ENCODE measurements at places on chromosomes 11 and 22.

DNA sequence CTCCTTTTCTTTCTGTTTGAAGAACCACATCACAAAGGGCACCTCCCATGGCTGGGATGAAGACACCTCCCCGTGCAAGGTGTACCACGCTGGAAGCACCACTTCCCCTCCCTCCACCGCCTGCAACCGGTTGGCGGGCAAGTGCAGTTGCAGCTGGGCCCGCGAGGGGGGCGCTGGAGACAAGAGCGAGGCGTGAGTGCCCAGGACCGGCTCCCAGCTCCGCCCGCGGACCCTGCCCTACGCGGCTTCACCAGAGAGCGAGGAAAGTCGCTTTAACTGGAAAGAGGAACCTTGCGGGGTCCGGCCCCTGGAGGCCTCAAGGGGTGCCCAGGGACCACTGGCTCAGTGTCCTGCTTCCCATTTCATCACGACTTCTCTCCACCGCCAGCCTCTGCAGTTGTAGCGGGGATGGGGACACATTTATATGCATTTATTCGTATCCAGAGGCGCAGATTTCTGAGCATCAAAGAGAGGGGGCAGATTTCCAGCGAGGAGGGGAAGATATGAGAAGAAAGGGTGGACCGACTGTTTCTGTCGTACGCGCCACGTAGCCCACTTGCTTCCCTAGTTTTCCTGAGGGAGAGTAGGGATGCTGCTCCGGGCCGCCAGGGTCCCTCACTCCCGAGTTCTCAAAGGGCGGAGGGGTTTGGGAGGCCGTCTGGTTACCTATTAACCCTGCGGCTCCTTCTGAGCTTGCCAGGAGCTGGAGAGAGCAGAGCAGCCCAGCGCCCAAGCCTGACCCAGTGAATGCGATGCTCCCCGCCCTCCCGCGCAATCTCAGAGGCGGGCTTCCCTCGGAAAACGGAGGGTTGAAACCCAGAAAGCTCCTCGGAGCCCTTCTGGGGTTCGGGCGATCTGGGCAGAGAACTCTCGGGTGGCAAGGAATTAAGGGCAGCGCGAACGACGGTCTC lies 3.5 kb downstream of the ESAM start:
- DNase-seq = no peak
- no peak overlapping the region for H3K27ac ChIP-seq
- no peak overlapping the region for H3K4me3 ChIP-seq
- no peaks in the 10 kb centered on the region for H3K27me3 ChIP-seq
- H3K36me3 ChIP-seq = no peaks in the 10 kb centered on the region

GRCh38 chr11:26418386-26418912 lies 86.5 kb downstream of the ANO3 start:
- no peak overlapping the region for H3K4me3 ChIP-seq
- no peaks in the 10 kb centered on the region for H3K4me1 ChIP-seq
- no peak overlapping the region for H3K27ac ChIP-seq
- DNase-seq = no peak
- no peaks in the 10 kb centered on the region for H3K27me3 ChIP-seq

DNA sequence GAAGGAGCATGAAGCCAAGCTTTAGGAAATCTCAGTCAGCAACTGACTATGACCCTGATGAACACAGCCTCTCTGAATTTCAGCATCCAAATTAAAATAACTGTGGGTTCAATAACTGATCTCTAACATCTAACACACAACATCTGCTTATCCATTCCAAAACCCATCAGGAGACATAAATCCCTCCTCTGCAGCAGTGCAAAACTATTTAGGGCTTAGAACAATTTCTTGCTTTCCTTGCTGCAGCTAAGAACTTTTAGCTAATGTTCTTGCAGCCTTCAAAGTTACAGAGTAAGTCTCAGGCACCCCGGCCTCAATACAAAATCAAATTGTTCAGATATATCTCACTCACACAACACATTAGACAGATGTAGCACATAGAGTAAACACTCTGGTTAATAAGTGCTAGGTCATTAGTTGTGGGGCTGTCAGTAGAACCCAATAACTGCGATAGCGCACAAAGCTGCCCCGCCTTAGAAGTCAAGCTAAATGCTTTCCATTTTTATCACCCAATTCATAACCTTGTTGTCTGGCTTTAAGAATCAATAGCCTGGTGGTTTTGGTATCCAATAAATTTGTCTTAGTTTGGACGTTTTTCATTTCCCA lies 139.6 kb downstream of the LARGE1 start:
- no peaks in the 10 kb centered on the region for H3K4me1 ChIP-seq
- H3K4me3 ChIP-seq = no peak overlapping the region
- DNase-seq = no peak
- no peak overlapping the region for H3K27ac ChIP-seq

DNA sequence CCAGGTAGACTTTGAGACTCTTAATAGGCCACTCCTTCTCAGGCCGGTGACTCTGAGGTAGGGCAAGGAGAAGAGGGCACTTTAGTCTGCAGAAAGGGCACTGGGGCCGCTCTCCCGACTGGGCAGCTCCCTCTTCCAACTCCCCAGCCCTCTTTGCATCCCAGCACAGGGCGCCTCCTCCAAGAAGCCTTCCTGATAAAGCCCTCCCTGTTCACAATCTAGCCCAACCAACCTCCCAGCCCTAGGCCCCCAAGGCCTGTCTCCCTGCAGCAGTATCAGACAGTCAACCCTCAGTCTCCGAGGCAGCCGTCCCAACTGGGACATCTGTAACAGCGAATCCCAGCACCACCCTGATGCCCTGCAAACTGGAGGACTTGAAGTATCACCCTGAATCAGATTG lies 14.3 kb upstream of the PDE2A start:
- H3K4me1 ChIP-seq = no peaks in the 10 kb centered on the region
- no peak overlapping the region for H3K27ac ChIP-seq
- H3K27me3 ChIP-seq = no peaks in the 10 kb centered on the region
- DNase-seq = no peak

DNA sequence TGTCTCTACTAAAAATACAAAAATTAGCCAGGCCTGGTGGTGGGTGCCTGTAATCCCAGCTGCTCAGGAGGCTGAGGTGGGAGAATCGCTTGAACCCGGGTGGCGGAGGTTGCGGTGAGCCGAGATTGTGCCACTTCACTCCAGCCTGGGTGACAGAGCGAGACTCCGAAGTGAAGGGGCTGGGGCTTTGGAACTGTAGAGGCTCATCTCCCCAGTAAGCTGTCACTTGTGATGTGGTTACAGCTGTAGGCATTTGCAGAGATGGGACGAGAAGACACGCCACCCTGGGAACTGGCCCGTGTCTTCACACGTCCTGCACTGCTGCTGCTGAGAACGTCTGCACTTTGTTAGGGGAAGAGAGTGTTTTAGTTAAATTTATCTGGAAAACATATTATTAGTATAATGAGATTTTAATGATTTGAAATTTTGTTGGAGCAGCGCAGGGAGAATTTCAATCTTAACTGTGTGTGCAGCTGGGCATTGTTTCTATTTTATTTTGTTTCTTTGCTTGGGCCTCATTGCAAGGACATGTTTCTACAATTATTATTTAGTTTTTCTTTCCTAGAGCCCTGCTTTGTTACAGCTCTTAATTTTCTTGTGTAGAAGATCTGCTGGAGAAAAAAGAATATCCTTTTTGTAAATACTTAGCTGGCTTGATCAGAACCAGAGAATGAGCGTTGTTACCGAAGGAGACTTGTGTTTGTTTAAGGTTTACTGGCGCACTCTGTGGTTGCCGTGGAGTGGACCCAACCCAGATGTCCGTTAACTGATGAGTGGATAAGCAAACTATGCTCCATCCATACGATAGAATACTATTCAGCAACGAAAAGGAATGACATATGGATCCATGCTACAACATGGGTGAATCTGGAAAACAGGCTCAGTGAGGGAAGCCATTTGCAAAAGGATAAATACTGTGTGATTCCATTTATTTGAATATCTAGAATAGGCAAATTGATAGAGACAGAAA lies 18.4 kb downstream of the PARVB start:
- H3K4me1 ChIP-seq = no peaks in the 10 kb centered on the region
- H3K27me3 ChIP-seq = peaks cover 8% of the 10 kb centered on the region
- peak; percentile 84 for DNase-seq
- no peak overlapping the region for H3K4me3 ChIP-seq

DNA sequence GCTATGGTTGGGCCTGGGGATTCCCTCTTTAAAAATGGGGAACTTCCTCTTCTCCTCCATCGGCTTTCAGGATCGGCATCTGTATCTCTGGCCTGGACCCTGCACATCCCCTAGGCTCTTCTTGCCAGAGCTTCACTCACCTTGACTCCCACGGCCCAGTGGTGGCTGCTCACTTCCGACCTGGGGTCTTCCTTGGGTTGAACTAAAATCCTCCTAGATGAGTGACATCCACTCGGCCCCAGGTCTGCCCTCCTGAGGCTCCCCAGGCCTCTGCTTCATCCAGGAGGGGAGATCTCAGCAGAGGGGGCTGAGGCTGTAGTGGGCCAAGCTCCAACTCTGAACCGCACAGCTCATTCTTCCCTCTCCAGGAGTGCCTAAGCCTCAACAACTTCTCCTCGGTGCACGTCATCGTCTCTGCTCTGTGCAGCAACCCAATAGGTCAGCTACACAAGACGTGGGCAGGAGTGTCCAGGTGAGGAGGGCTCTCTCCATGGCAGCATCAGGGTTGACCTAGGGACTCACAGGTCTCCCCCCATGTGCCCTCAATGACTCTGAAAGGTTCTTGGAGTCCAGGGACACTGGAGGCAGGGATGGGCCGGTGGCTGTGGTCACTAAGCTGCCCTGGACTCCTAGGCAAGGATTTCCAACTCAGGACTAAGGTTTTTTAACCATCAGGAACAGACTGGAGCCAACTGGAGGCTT lies 3.3 kb downstream of the RGL4 start:
- DNase-seq = no peak
- H3K27ac ChIP-seq = peak overlapping the region; percentile 93
- H3K4me3 ChIP-seq = no peak overlapping the region
- H3K27me3 ChIP-seq = no peaks in the 10 kb centered on the region
- peaks cover 76% of the 10 kb centered on the region for H3K36me3 ChIP-seq
- H3K4me1 ChIP-seq = peaks cover 42% of the 10 kb centered on the region

GRCh38 chr11:107042748-107043147 lies 24.5 kb upstream of the GUCY1A2 start:
- DNase-seq = no peak
- H3K27ac ChIP-seq = no peak overlapping the region
- H3K36me3 ChIP-seq = no peaks in the 10 kb centered on the region
- H3K4me3 ChIP-seq = no peak overlapping the region
- no peaks in the 10 kb centered on the region for H3K4me1 ChIP-seq

GRCh38 chr22:27857443-27857842 lies 55.9 kb upstream of the MN1 start:
- no peak for DNase-seq
- no peaks in the 10 kb centered on the region for H3K4me1 ChIP-seq
- no peak overlapping the region for H3K4me3 ChIP-seq
- no peak overlapping the region for H3K27ac ChIP-seq
- H3K27me3 ChIP-seq = no peaks in the 10 kb centered on the region

DNA sequence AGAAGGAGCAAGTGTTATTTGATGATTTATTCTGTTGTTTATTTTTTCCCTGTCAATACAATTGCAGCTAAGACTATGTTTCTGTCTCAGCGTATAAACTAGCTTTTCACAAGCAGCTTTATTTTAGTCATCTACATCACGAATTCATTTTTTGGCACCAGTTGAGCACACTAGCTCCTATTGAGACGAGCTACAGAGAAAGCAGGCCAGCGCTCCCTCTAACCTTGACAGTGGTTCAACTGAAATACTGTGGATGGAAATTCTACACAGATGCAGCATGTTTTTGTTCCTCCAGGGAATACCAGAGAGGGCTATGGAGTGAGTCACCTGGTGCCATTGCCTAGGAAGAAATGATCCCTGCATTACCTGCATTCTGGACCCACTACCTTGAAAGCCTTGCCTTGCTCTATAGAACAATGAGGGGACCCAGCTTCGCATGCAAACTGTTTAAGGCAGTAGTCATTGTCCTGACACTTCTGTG lies 108.2 kb upstream of the ARHGAP42 start:
- H3K4me3 ChIP-seq = no peak overlapping the region
- no peak for DNase-seq
- H3K27ac ChIP-seq = no peak overlapping the region
- H3K36me3 ChIP-seq = no peaks in the 10 kb centered on the region
- H3K4me1 ChIP-seq = no peaks in the 10 kb centered on the region

- H3K36me3 ChIP-seq = no peaks in the 10 kb centered on the region
- H3K4me3 ChIP-seq = no peak overlapping the region
- H3K27me3 ChIP-seq = peaks cover 13% of the 10 kb centered on the region
- H3K4me1 ChIP-seq = no peaks in the 10 kb centered on the region
- no peak overlapping the region for H3K27ac ChIP-seq
Measured at GRCh38 chr11:70242885-70243284, 27.6 kb upstream of the PPFIA1 start.

DNA sequence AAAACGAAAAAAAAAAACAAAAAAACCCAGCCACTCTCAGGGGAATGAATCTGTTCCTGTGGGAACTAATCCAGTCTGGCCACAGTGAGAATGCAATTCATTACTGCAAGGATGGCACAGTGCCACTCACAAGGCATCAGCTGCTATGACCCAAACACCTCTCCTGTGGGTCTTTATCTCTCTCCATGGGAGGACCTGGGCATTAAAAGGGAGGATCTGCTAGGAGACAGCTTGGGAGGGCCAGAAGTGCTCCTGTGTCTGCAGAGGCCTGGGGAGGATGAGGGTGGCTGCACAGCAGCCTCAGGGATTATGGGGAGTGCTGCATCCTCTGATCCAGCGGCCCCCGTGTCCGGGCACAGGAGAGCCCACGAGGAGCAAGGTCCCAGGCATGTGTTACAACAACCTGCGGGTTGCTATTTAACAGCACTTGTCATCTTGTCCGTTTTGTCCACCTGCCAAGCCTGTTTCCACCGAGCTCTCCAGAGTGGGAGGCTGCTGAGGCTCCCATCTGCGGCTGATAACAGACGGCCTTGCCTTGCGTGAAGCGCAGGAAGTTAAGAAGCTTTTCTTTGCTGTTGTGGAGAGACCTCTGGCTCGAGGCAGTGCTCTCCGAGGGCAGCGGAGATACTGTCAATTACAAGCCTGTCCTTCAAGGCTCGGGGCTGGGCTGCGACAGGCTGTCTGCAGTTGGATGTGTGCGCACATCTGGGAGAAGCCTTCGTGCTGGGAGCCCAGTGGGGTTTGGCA lies 97.7 kb downstream of the NXPE2 start:
- DNase-seq = no peak
- no peaks in the 10 kb centered on the region for H3K36me3 ChIP-seq
- H3K4me3 ChIP-seq = no peak overlapping the region

- no peak overlapping the region for H3K4me3 ChIP-seq
- no peaks in the 10 kb centered on the region for H3K27me3 ChIP-seq
- peaks cover 7% of the 10 kb centered on the region for H3K4me1 ChIP-seq
- no peak overlapping the region for H3K27ac ChIP-seq
Measured at GRCh38 chr11:2886191-2886894, 768 bp upstream of the CDKN1C start.

DNA sequence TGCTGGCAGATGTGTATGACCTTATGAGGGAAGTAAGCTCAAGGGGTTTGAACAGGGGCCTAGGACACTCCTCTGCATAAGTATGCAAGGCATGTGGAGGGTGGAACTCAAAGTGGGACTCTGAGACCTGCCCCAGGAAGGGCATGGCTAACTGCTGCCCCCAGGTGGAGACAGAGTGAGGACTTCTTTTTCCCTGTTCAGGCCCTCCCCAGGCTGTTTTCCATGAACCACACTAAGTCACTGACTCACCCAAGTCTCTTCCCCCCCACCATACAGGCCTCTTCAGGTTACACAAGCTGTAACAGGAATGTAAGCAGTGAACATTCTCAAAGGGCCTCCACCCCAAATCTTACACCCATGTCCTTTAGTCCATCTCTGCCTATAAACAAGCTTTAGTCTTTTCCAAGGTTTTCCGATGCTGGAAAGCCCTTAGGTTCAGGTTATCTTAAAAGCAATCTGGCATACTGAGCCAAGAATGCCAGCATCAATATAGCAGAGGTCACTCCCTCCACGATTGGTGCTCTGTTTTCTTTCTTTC lies 13.1 kb downstream of the EEF1G start:
- no peak overlapping the region for H3K27ac ChIP-seq
- peak; percentile 71 for DNase-seq
- peaks cover 76% of the 10 kb centered on the region for H3K36me3 ChIP-seq
- no peaks in the 10 kb centered on the region for H3K27me3 ChIP-seq
- H3K4me1 ChIP-seq = peaks cover 67% of the 10 kb centered on the region

Data from DND-41 (cell line).